ENCODE measurements at places on chromosomes 7 and 10.

DNA sequence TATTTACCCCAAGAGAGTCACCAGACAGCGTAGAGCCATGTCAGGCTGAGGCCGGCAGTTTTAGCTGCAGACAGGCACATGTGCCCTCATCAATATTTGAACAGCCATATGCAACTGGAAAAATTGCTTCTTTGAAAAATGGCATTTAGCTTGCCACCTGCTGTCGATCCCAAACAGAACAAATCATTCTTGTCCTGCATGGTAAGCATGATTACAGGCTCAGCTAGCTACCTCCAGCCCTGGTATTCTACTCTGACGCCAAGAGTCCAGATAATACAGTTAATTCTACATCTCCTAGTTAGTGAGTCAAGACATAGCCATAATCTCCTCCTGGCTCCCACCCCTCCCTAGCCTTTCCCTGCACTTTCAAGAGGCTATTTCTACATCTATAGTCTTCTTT lies 7.7 kb downstream of the CREB3L2 start:
- no peak for DNase-seq

DNA sequence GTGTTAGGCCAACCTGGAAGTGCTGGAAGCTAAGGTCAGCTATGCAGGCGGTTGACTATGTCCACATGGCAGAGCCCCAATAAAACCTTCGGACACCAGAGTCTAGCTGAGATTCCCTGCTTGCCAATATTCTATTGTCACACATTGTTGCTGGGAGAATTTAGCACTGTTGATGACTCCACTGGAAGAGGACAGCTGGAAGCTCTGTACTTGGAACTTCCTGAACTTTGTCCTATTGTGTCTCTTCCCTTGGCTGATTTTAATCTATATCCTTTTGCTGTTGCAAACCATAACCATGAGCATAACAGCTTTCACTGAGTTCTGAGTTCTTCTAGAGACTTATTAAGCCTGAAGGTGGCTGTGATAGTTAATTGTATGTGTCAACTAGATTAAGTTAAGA lies 12.0 kb downstream of the XRCC2 start:
- no peak for DNase-seq

- no peak for DNase-seq
Measured at GRCh38 chr7:157526005-157526912, 189.5 kb downstream of the DNAJB6 start.

GRCh38 chr7:36894190-36894589 lies 169.9 kb upstream of the AOAH start:
- no peak for DNase-seq

DNA sequence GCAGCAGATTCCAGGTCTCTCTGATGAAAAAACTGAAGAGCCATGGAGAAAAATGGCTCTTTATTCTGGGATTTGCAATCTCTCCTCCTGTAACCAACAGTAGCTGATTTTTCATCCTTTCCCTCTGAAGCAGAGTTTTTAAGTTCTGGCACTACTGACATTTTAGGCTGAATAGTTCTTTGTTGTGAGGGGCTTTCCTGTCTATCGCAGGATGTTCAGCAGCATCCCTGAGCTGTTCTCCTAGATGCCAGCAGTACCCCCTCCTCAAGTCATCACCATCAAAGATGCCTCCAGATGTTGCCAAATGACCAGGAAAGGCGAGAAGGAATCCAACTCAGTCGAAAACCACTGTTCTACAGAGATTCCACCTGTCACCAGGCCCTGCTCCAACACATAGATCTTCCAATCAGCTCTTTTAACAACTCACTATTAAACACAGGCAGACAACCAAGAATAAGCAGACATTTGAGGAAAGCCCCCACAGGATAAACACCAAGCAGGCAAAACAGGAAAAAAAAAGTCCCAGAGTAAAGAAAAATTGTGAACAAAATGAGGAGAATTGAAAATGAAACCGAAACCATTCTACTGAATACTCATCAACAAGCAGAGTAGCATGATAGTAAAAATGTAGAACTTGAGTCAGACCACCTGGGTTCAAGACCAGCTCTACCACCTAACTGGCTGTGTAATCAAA lies 124.8 kb downstream of the MPP7 start:
- peak; percentile 20 for DNase-seq

- peak; percentile 77 for DNase-seq
Measured at GRCh38 chr10:103911021-103911459, 6.9 kb downstream of the STN1 start.

GRCh38 chr10:1548596-1548995 lies 188.7 kb downstream of the ADARB2 start:
- DNase-seq: no peak

GRCh38 chr7:27346531-27347275 lies 104.1 kb downstream of the EVX1 start:
- no peak for DNase-seq

DNA sequence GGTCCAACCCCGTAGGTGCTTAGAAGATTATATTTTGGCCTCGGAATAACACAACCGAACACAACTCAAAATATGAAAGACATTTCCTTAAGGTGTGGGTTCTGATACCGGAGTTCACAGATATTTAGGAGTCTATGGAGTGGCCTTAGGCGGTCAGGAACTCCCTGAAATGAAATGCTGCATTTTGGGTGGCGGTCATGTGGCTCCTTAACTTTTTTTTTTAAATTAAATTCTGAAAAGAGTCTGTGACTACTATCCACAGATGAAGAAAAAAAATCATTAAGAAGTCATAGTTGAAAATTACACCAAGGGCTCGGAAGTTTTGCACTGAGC lies 290.9 kb upstream of the NFE2L3 start:
- DNase-seq: no peak

DNA sequence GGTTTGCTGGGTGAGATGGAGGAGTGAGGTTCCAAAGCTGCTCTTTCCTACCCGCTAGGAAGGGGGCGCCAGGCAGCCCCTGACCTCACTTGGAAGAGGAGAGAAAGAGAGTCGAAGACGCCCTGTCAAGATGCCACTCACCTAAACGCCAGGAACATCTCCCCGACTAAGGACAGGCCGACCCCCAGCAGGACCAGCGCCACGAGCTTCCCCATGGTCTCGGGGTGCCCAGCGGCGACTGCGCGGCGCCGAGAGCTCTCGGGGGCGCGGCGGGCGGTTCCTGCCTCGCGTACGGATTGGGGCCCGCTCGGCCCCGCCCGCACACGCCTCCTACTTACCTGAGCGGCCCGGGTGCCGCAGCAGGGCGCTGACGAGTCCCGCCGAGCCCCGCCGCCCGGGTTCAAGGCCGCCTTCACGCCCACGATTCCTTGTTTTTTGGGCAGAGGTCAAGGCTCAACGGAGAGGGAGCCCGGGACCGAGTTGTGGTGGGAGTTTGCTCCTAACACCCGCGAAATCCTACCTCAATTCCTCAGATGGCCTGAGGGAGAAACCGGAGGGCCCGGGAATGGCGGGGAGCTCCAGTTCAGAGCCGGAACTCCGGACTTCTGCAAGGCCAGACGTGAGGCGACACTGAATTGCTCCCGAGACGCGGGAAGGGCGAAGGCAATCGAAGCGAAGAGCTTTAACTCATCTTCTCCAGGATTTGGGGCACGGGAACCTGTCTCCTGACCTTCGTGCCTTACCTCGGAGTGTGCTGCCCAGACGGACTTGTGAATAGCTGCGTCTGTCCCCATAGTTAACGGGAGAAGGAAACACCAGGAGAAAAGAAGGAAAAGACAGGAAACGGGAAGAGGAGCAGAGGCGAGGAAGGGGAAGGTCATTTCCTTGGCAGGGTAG lies at the start of gene PON3:
TSS of gene PON3 (minus strand) at position 240 of the 897 bp plus-strand sequence. CDS start at position 215, 25 bp downstream.
- DNase-seq: peak; percentile 66

- DNase-seq: peak; percentile 72
Measured at GRCh38 chr10:128263891-128264688, 137.9 kb upstream of the MKI67 start.

DNA sequence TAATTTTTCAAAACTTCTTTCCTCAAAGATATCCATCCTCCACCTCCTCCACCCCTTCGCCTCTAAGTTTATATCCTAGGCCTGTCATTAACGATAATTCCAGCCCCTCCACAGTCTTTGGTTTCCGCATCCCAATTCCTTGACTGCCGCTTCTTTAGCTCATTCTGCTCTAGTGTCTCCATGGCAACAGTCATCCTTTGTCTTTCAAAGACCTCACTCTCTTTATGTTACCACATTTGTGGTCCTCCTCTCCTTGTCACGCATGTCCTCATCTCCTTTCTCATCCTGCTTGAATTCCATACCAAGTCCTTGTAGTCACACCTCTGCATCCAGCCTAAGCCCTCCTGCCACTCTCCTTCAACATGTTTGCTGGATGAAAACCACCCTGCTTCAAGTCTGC lies 511.2 kb upstream of the KLF6 start:
- no peak for DNase-seq

- DNase-seq: no peak
Measured at GRCh38 chr7:128910569-128910945, at the start of gene KCP. Gene KCP, minus strand, starts transcription at chr7:128910709. Its CDS starts 33 bp downstream, at chr7:128910676.

DNA sequence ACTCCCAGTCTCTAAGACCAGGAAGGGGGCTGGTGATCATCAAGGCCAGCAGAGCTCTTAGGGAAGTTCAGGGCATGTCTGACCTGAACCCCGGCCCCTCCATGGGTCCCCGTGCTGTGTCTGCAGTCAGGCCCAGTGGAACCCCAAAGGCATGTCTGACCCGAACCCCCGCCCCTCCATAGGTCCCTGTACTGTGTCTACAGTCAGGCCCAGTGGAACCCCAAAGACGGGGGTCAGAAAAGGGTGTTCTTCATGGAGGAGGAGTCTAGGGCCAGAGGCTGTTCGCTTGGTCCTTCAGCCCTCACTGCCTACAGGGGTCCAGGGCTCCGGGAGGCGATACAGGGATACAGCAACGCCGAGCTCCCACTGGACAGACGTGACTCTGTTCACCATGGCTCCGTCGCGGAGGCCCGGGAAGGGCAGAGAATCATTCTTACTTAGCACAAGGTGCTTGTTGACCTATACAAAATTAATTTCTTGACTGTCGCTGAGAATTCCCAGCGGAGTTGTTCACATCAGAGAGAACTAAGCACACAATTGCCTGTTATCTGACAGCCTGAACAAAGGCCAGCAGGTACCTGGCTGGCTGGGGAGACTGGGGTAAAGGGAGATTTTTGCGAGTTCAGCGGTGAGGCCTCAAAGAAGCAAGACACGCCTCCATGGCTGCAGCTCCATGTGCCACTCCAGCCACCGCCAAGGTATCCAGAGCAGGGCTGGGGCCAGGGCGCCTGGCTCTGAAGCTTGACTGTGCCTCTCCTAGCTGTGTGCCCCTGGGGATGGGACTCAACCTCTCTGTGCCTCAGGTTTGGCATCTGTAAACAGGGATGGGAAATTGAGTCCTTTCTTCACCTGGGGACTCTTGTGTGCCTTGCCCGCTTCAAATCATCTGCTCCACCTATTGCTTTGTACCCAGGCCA lies 26.8 kb downstream of the EN2 start:
- DNase-seq: no peak

DNA sequence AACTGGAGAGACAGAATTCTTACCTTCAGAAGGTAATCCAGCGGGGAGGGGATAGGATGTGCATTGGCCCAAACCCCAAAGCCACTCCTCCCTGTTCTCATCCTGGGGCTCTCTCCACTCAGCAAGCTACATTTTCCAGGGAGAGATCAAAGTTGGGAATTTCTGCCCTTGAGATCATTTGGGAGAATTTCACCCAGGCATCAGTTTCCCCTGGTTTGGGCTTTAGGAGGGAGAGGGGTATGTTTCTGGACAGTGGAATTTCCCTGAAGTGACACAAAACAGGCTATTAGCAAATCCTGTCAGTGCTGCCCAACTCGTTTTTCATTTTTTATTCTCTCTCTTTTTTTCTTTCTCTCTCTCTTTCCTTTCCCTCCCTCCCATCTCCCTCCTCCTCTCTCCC lies 35.7 kb downstream of the CYP17A1 start:
- no peak for DNase-seq

GRCh38 chr7:157928171-157928794 lies 591.5 kb downstream of the DNAJB6 start:
- DNase-seq: no peak

DNA sequence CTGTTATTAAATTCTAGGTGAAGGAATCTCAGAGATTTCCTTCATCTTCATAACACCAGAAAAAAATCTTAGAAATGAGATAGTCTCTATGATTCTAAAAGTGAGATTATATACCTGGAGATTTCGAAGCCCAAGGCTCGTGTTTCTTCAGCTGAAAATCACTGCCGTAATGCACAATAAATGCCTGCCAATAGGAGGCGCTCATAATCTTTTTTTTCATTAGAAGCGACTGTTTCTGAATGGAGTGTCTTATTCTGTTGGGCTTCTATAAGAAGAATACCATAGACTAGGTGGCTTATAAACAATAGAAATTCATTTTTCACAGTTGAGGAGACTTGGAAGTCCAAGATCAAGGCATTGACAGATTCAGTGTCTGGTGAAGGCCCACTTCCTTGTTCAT lies 294.7 kb downstream of the PRKG1 start:
- DNase-seq: no peak

- DNase-seq: no peak
Measured at GRCh38 chr10:86635402-86635801, 18.9 kb upstream of the OPN4 start.

All from hematopoietic multipotent progenitor cell treated with erythropoietin and hydrocortisone succinate and interleukin-3 and kit ligand, for 6 days (in vitro differentiated cells).